ENCODE measurements at places on chromosomes 3 and 15. TPM values are rescaled to one million over a fixed set of nuclear protein-coding genes. Genes with fewer than 3 reads are reported as not detected.

The CP gene
- polyA plus RNA-seq = 0.32 TPM

The LEKR1 gene
- 0.08 TPM for polyA plus RNA-seq

The CELF6 gene
- polyA plus RNA-seq = 0.09 TPM

The MYRIP gene
- polyA plus RNA-seq = 0.54 TPM

The ANKDD1A gene
- 4.1 TPM for polyA plus RNA-seq

All from H1 (cell line).